ENCODE measurements at places on chromosomes 4 and X.
A peak's percentile ranks its signal among the peaks of the same experiment; 100 is the strongest.

DNA sequence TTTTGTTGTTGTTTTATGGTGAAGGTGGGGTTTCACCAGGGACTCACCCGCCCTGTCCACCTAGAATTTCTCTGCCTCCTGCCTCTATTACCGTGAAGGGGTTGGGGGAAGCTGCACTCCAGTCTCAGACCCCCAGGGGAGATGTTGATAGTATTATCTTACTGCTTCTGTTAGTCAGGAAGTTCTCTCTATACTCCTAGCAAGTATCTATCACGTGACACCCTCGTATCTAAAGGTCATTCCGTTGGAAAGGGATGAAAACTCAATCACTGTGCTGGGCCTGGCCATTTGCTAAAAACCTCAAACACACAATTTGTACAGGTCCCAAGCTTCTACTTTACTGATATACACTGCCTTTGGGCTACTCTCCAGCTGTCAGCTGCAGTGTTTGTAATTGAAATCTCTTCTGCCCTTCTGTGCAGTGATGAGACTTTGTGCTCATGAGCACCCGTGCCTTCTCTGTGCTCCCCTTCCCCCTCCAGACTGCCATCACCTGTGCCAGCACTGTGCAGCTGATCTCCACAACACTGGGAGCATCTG lies 188.5 kb upstream of the ANXA3 start:
- DNase-seq: no peak

DNA sequence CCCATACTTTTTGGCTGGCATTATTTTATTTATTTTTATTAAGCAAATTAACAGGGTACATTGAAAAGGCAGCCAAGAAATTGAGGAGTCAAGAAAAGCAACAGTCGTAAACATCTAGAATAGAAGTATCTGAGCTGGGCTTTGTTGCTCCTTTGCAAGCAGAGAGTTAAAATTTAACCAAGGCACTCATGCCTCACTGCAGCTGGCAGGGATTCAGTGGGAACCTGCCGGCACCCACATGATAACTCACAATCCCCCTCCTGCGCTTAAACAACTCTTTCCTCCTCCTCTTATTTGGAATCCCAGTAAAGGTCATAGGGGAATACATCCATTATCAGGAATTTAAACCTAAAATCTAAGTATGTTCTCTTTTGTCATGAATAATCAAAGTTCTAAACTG lies 115.5 kb downstream of the SOX3 start:
- DNase-seq: no peak

DNA sequence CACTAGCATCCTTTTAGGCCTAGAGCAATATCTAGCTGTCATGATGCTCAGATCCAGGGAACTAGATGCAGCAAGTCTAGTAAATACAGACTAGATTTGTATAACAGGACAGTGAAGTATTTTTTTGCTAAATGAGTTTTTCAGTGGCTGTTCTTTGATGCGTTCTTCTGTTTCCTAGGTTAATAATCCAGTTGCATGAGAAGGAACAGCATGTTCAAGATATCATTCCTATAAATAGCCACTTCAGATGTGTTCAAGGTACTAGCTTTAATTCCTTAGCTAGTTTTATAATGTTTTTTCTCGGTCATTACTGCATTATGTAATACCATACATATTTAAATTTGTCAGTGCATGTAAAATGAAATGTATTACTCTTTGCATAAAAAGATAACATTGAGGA lies 4.7 kb downstream of the OCRL start:
- no peak for DNase-seq

GRCh38 chrX:54721424-54721823 lies 76.6 kb downstream of the ITIH6 start:
- DNase-seq: no peak

DNA sequence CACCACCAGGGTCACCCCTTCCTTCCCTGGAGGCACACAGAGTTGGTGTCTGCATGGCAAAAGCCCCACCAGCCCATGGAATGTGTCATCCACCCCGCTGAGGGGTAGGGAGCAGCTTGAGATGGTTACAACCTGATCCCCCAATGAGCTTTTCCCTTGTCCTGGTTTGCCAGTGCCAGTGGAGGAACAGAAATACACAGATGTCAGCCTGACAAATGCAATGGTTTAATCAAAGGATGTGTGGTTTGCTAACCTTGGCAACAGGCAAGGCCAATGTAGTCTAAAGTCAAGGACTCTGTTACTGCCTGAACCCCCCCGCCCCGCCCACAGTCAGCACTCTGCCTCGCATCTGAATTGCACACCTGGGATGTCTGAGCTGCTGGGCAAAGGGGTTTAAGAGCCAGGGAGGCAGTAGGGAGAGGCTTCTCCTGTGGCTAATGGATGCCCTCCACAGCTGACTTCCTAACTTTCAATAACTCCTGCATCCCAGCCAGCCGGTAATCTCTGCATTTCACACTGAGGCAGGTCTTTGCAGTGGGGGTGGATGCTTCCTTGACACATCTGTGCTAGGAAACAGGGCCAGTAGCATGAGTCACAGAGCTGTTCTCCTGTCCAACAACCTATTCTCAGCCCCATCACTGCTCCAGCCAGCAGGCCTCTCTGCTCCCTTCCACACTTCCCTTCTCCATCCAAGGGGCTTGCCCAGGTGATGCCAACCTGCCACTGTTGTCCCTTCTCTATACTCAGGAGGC lies 137.5 kb downstream of the AMMECR1 start:
- no peak for DNase-seq

- DNase-seq: peak; percentile 78
Observed at GRCh38 chrX:103687073-103687695, 685 bp upstream of the MORF4L2 start.

GRCh38 chr4:37847311-37847884 lies 20.9 kb downstream of the PGM2 start:
- no peak for DNase-seq

DNA sequence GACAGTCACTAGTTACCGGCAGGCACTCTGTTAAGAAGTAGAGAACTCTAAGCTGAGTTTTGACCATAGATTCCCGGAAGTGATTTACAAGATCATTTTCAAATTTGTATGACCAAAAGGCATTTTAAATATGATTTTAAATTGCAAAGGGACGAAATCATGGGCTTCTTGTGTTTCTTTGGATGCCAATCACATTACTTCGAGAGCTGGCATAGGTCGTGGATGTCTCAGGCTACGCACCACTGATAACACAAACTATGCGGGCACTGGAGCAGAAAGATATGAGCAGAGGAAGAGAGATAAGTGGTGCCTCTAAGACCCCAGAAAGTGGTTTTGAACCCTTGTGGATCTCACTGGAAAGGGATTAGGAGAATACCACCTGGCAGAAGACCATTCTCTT lies 294.2 kb upstream of the FTHL17 start:
- no peak for DNase-seq

DNA sequence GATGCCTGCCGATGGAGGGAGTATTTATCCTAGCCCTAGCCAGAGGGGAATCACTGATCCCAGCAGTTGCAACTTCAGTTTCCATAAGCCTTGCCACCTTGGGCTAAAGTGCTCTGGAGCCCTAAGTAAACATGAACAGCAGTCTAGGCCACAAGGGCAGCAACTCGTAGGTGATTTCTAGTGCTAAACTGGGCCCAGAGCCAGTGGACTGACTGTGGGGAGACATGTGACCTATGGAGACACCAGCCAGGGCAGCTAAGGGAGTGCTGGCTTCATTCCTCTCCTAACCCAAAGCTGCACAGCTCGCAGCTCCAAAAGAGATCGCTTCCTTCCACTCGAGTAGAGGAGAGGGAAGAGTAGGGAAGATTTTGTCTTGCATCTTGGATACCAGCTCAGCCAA lies 120.8 kb upstream of the MAGEA10 start:
- no peak for DNase-seq

DNA sequence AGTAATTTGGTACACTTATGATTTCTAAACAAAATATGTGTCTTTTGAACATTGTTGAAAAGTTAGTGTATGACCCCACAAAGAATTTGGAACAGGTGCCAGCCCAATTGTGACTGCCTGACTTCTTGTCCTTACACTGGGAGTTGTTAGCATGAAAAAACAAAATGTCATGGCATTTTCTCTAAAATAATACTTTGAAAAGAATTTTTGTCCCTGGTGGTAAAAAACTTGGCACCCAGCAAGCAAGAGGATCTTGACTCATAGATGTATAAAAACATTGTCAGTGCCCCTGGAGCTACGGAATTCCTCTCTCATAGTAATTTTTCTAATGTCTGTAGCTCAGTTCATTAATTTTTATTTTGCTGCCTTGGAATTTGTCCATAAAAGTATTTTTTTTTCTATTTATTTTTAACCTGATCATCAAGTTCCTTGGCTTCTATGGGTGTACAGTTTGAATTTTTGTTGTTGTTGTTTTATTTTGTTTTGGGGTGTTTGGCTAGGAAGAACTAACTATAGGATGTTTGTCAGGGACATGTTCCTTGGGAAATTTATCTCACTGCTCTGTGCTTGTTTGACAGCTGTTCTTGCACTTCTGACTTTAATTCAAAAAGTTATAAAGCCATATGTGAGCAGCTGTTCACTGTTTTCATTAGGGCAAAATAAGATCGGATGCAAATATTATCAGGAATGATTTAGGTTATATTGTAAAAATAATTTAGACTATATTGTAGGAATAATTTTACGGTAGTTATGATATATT lies 95.4 kb upstream of the NUDT6 start:
- DNase-seq: no peak

DNA sequence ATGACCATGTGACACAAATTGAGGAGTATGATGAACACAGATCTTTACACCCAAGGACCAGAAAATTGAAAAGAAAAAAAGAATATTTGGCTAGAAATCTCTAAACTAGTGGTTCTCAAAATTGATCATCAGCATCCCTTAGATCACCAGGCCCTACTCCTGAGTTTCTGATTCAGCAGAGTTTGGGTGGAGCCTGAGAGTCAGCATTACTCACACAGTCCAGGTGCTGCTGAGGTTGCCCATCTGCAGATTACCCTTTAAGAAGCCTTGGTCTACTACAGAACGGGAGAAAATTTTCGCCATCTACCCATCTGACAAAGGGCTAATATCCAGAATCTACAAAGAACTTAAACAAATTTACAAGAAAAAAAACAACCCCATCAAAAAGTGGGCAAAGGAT lies 182.8 kb downstream of the MOSPD2 start:
- DNase-seq: no peak

DNA sequence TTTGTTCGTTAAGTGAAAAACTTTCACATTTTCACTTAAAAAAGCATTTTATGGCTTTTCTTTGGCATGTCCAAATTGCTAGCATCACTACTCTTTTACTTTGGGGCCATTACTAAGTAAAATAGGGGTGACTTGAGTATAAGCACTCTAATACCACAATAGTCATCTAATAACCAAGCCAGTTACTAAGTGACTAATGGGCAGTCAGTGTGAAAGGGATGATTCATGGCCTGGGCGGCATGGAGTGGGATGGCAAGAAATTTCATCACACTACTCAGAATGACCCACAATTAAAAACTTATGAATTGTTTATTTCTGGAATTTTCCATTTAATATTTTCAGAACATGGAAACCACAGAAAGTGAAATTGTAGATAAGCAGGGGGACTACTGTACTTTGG lies 60.9 kb downstream of the BMP15 start:
- DNase-seq: no peak

DNA sequence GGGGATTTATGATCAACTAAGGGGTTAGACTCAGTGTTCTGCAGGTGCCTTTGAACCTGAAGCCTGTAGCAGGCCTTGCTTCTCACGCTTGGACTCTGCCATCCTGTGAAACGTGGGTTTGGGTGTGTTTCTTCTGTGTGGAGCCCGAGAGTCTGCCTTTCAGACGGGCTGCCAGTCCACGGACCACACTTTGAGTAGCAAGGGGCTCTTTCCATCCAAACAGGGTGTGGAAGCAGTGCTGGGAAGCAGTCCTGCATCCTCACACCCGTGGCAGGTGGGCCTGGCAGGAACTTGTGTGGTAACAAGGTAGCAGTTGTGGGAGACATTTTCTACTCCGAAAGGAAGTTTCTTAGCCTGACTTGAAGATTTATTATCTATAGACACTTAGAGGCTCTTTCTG lies 22.7 kb downstream of the RGS12 start:
- no peak for DNase-seq

GRCh38 chrX:35244796-35245508 lies 302.4 kb downstream of the FAM47B start:
- no peak for DNase-seq

- no peak for DNase-seq
Observed at GRCh38 chr4:107825072-107825824, 516 bp downstream of the SGMS2 start.

GRCh38 chr4:134470544-134470943 lies 269.0 kb upstream of the PABPC4L start:
- no peak for DNase-seq

GRCh38 chr4:26197018-26197779 lies 123.6 kb upstream of the RBPJ start:
- DNase-seq: peak; percentile 48

- no peak for DNase-seq
Observed at GRCh38 chr4:14752341-14753046, 249.8 kb upstream of the CPEB2 start.

- DNase-seq: no peak
Observed at GRCh38 chr4:44791831-44792230, 65.5 kb upstream of the GNPDA2 start.

DNA sequence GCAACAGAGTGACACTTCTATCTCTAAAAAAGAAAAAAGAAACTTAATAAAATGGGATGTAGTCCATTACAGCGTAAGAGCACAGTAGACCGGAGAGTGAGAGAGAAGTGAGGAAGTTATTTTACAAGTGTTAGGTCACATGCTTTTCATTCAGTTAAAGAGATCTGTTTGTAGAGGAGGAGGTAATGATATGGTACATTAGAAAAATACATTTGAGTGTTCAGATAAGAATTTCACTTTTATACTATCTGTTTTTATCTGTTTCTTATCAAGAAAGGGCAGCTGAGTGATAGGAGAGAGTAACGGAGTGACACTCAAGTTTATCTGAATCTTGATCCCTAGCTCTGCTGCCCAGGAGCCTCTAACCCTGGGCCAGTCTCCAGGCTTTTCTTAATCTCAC lies 38.9 kb downstream of the FNIP2 start:
- DNase-seq: no peak

GRCh38 chr4:65973186-65973585 lies 302.9 kb upstream of the EPHA5 start:
- DNase-seq: no peak

DNA sequence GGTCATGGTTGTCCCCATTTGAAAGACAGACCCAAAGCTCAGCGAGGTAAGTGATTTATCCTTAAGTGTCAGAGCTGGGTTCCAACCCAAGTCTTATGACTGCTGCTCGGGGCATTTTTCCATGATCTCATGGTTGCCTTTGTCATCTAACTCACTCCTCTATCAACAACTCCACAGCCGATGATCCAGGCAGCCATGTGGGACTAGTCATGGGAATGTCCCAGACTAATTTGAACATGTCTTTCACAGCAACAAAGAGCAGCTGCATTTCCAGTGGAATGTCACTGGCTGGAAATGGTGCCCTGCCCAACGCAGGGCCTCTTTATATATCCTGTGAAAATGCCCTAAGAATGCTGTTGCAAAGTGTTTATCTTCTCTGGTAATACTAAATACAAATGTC lies 284.8 kb upstream of the PPARGC1A start:
- DNase-seq: no peak

- DNase-seq: no peak
Observed at GRCh38 chrX:21559417-21559816, 98.7 kb downstream of the KLHL34 start.

All from activated T-helper 1 cell treated with Interleukin-2 at 50 U/mL for 16 hours (primary cell).